Stimulated activated CD8-positive, alpha-beta memory T cell treated with anti-CD3 and anti-CD28 coated beads, Interleukin-7, amount 100 ng/mL, for 1 hour (primary cell): ENCODE measurements at places on chromosomes 4 and X.

DNA sequence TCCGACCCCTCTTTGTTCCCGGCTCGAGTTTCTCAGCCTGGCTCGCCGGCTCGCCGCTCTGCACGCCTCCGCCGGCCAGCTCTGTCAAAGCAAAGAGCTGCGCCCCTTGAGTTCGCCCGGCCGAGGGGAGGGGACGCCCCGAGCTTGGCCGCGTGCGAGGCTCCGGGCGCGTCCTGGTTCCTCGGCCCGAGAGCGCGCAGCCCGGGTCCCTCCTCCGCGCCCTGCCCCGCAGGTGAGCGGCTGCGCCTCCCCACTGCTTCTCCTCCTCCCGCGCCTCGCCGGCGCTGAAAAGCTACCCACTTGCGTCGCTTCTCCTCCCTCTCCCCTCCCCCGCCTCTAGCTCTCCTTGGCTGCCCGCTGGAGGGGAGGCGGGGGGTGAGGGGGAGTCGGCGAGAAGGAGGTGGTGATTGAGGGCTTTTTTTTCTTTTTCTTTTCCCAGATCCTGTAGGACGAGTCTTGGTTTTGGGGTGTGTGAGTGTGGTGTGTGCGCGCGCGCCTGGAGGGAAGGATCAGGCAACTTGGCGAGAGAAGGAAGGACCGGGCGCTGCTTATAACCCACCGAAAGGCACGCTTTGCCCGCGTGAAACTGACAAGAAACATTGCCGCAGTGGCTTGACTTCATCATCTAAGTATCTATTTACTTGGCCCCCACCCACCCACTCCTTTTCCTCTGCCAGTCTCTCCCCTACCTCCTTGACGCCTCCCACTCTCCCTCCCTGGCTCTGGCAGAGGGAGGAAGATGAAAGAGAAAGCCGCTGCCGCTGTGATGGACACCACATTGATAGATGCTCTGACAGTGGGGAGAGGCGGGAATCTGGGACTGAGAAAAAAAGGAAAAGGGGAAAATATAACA is at the start of gene LEF1:
TSS of gene LEF1 (minus strand) at position 262 of the 853 bp plus-strand sequence. CDS start 1,165 bp downstream, outside the sequence.
- no peak for DNase-seq

- DNase-seq: no peak
Measured at GRCh38 chr4:107467461-107467860, 252.6 kb downstream of the PAPSS1 start.

DNA sequence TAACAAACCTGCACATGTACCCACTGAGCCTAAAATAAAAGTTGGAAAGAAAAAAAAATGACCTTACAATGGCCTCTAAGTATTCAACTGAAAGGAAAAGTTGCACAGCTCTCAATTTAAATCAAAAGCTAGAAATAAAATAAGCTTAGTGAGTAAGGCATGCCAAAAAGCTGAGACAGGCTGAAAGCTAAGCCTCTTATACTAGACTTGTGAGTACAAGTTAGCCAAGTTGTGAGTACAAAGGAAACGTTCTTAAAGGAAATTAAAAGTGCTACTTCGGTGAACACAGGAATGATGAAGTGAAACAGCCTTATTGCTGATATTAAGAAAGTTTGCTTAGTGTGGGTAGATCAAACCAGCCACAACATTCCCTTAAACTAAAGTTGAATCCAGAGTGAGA is 707.9 kb upstream of the PITX2 start:
- no peak for DNase-seq

DNA sequence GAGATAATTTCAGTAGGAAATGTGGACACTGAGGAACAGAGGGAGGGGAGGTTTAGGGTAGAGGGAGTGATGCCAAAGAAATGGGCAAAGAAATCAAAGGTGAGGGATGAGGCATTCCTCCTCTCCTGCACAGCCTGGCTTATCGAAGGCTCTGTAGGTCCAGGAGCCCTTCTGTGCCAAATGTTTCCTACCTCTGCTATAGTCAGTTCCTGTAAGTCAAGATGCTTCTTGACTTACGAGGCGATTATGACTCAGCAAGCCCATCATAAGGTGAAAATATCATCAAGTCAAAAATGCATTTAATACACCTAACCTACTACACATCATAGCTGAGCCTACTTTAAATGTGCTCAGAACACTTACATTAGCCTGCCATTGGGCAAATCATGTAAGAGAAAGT is 60.0 kb upstream of the ARHGAP24 start:
- no peak for DNase-seq

GRCh38 chrX:68112321-68112720 is 321.0 kb downstream of the OPHN1 start:
- DNase-seq: no peak

- no peak for DNase-seq
Measured at GRCh38 chr4:111812114-111812513, 333.1 kb upstream of the FAM241A start.

- no peak for DNase-seq
Measured at GRCh38 chr4:164894702-164895101, 17.7 kb downstream of the APELA start.

GRCh38 chr4:26319949-26320537 is 771 bp upstream of the RBPJ start:
- DNase-seq: peak; percentile 16

GRCh38 chr4:2948895-2949781 is 14.1 kb downstream of the NOP14 start:
- DNase-seq: no peak

GRCh38 chr4:172830295-172830764 is 338.3 kb upstream of the GALNT7 start:
- DNase-seq: no peak
